ENCODE measurements at places on chromosomes 11 and 22.

- H3K4me1 ChIP-seq, result peaks cover 5% of the 10 kb centered on the region
- peak overlapping the region; percentile 77 for H3K27ac ChIP-seq
- no peaks in the 10 kb centered on the region for H3K27me3 ChIP-seq
- peak; percentile 77 for DNase-seq
- H3K36me3 ChIP-seq, result peaks cover 12% of the 10 kb centered on the region
These were observed 23.2 kb downstream of the CAPN1 start for GRCh38 chr11:65204646-65205601.

DNA sequence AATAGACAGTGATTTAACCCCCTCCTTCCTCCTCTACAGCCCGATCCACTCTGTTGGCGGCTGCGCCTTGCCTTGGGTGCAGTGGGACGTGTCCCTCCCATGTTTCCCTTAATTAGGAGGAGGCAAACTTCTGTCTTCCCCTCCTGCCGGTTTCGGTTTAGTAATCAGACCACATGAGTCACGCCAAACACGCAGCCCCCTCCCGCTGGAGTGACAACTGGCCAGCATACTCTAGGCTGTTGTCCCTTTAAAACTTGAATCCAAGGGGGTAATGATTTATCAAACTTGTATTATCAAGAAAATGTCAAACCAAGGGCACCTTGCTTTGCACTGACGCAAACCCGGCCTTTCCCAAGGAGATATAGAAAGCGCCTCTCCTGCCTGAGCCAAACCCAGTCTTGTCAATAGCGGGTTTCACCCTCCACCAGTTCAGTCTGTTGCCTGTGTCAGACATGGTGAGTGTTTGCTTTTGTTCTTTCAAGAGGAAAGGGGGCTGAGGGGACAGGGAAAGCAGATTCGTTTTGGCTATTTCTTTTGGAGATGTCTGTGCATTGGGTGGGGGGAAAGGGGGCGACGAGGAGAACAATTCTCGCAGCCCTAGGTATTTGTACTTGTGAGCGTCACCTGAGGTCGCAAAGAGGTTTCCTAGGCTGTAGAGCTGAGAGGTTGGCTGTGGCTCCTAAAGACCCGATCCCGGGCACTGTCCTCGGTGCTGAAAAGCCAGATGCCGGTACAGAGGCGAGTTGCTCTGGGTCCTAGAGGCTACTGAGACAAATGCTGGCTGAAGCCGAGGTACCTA, at the start of gene SLC6A5:
Gene SLC6A5 (plus strand): TSS at position 388 of the 799 bp plus-strand sequence. CDS start 65 bp downstream, at position 453.
- no peaks in the 10 kb centered on the region for H3K36me3 ChIP-seq
- peaks cover 6% of the 10 kb centered on the region for H3K4me1 ChIP-seq
- no peak within 1 kb of the TSS for H3K27ac ChIP-seq
- H3K4me3 ChIP-seq, result no peak within 1 kb of the TSS

- no peaks in the 10 kb centered on the region for H3K36me3 ChIP-seq
- no peaks in the 10 kb centered on the region for H3K4me1 ChIP-seq
- no peak for DNase-seq
These were observed 597.4 kb downstream of the LUZP2 start for GRCh38 chr11:25094085-25094802.

GRCh38 chr22:48744967-48745841, 1082.5 kb downstream of the BRD1 start:
- H3K27me3 ChIP-seq, result peaks cover 5% of the 10 kb centered on the region
- no peaks in the 10 kb centered on the region for H3K4me1 ChIP-seq

GRCh38 chr11:108886660-108887009, 221.8 kb downstream of the DDX10 start:
- H3K27me3 ChIP-seq, result no peaks in the 10 kb centered on the region
- H3K36me3 ChIP-seq, result no peaks in the 10 kb centered on the region
- H3K27ac ChIP-seq, result no peak overlapping the region
- no peak overlapping the region for H3K4me3 ChIP-seq
- DNase-seq, result no peak

GRCh38 chr11:104036588-104036987, at the start of gene DDI1:
Gene DDI1, plus strand, starts transcription at chr11:104036640. Its CDS starts 183 bp downstream, at chr11:104036823.
- DNase-seq, result no peak
- no peaks in the 10 kb centered on the region for H3K4me1 ChIP-seq
- H3K27me3 ChIP-seq, result no peaks in the 10 kb centered on the region
- no peaks in the 10 kb centered on the region for H3K36me3 ChIP-seq
- no peak within 1 kb of the TSS for H3K27ac ChIP-seq
- H3K4me3 ChIP-seq, result no peak within 1 kb of the TSS

DNA sequence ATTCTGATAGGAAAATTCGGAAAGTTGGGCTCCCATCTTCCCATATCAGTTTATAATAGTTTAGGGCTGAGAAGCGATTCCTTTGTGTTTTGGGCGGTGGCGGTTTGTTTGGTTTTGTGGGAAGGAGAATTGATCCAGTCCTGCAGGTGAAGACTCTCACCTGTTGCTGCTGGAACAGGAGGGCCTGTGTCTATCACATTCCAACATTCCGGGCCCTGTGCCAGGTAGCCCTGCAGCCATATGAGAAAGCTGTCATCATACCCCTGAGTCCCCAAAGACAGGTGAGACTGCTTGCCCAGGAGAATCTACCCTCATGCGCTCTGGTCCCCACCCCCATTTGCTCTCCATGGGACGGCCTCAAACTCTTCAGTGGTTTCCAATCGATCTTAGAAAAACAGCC, 62.1 kb downstream of the TRAF6 start:
- peaks cover 5% of the 10 kb centered on the region for H3K27me3 ChIP-seq
- no peak overlapping the region for H3K4me3 ChIP-seq
- peaks cover 55% of the 10 kb centered on the region for H3K4me1 ChIP-seq
